Stimulated activated CD8-positive, alpha-beta memory T cell treated with anti-CD3 and anti-CD28 coated beads, Interleukin-7, amount 100 ng/mL, for 1 hour (primary cell): ENCODE measurements at places on chromosomes 4 and X.

DNA sequence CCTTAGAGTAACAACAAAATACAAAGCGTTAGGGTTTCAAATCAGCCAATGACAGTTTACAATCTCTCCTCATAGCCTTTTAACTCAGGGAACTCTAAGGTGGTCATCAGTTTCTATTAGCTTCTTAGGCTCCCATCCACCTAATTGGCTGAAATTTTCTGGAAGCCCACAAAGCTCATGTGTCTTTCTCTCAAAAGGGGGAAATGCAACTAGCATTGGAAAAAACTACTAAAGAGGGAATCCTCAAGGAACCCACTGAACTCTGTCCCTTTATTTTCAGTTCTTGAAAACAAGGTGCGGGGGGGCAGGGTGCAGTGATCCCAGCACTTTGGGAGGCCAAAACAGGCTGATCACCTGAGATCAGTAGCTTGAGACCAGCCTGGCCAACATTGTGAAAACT lies 56.4 kb downstream of the PDGFC start:
- DNase-seq: no peak

DNA sequence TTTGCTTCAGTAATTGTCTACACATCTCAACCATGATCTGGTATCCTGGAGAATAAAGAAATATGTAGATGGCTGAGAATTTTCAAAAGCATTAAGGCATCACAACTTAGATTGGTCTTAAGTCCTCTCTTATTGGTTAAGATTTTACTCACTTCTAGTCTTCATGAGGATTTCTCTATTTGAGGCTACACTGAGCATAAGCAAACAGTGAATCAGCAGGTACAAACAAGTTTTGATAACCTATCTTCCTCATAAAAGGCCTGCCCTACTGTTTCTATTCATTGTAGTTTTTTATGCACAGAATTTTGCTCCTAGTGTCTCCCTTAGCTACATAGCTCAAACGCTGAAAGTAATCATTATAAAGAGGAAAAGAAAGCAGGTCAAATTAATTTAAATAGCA lies 460.7 kb upstream of the RPS6KA3 start:
- no peak for DNase-seq

GRCh38 chr4:53654300-53654758 lies 63.0 kb upstream of the LNX1 start:
- no peak for DNase-seq

GRCh38 chrX:40411340-40412111 lies 169.2 kb upstream of the ATP6AP2 start:
- no peak for DNase-seq

DNA sequence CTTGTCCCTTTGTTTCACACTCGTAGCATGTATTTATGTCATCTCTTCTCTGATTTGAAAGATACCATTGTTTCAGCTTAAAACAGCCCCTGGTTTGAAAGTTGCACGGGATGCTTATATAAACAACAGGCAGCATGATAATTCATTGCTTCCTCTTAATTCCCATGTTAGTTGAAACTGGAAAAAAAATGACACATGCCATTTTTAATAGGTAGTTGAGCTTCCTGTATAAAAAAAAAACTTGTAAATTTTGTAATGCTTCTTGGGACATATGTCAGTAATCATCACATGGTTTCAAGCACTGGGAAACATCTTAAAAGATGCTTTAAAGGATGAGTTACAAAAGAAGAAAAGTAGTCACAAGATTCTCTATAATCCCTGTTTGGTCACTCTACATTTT lies 243.0 kb downstream of the PALLD start:
- no peak for DNase-seq

- no peak for DNase-seq
Observed at GRCh38 chr4:112752061-112752460, 115.1 kb downstream of the LARP7 start.

- no peak for DNase-seq
Observed at GRCh38 chrX:14963447-14964236, 90.4 kb downstream of the MOSPD2 start.

- DNase-seq: no peak
Observed at GRCh38 chr4:2858451-2859217, 15.0 kb downstream of the ADD1 start.

- no peak for DNase-seq
Observed at GRCh38 chr4:171588051-171588545, 225.1 kb upstream of the GALNTL6 start.

DNA sequence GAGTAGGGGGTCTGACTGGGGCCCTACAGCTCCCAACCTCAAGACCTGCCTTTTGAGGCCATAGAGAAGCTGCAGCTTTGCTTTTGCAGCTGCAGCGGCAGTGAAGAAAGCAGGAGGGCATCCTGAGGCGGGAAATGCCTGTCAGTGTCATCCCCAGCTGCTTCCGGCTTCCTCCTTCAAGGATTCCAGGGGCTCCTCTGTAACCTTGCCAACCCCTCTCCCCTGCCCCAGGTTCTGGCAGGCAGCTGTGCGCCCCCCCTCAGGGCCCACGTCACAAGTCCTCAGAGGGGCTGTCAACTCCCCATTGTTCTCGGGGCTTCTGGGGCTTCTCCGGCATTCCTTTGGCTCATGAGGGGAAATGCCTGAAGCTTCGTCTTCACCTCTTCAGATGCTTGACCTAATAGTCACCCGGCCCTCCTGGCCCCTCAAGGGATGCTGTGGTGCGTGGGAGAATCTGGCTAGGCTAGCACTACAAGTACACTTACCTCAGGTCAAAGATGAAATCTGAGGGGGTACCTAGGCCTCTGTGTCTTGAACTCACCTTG lies 31.9 kb downstream of the APLN start:
- no peak for DNase-seq

- DNase-seq: no peak
Observed at GRCh38 chrX:105038672-105039328, 181.7 kb downstream of the TEX13A start.

DNA sequence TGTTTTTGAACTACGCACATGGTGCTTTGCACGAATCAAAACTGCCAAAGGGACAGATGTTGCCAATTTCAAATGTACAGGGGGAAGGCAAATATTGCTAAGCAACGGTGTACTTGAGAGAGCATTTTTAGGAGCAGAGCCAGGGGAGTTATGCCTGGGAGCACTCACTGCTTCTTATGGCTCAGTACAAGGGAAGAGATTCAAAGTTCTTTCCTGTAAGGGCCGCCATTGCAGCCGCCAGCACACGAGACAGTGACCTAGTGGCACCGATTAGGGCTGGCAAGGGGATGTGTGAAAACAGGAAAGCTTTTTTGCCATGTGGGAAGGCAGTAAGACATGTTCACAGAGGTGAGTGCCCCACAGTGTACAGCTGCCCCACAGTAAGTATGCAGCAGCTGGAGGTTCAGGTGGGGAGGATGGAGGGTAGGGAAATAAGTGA lies 133.8 kb downstream of the AFF1 start:
- no peak for DNase-seq

- no peak for DNase-seq
Observed at GRCh38 chrX:43961699-43962098, 11.5 kb downstream of the NDP start.

- no peak for DNase-seq
Observed at GRCh38 chr4:83906561-83906960, 370.7 kb downstream of the GPAT3 start.

DNA sequence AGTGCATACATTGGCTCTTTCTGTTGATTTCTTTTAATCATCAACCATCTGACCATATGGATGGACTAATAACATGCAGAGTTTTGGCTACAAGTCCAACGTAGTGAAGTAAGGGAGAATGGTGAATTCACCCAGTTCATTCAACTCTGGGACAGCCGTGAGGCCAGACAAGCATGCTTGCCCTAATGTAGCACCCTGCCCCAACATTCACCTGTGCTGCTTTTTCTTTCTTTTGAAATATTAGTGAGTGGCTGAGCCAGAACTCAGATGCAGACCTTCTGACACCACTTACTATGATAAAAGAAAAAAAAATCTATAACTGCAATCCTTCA lies 17.5 kb downstream of the ARSJ start:
- no peak for DNase-seq

- no peak for DNase-seq
Observed at GRCh38 chr4:6404611-6405396, 67.6 kb downstream of the PPP2R2C start.

DNA sequence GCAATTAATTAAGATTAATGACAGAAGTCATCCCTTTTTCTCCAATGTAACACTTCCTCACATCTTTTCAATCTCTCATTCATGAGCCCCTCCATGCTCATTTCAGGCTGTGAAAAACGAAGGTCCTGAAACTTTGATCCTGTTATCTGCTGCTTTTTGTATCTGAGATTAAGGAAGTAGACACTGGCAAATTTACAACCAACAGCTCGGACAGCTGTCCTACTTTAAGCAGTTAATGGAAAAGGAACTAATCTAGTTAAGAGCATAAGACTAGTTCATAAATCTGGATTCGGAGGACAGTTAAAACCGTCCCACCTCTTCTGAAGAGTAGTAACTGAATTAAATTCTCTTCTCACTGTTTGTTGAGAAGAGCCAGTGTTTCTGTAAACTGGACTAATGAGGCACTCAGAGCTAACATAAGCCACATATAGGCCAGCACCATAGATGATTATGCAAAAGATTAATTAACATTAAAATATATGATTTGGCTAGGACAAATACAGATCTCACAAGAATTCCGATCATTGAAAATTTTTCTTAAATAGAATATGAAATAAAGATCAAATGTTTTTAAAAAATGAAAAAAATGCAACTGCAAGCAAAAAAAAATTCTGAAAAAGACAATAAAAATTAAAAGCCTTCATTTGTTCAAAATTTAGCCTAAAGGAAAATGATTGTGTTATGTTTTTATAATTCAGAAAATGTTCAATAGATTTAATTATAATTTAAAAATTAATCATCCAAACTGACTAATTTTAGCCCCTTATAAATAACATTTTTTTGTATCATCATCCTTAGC lies 114.4 kb downstream of the ANTXR2 start:
- no peak for DNase-seq

- no peak for DNase-seq
Observed at GRCh38 chrX:154508384-154508745, 7.7 kb downstream of the FAM3A start.

DNA sequence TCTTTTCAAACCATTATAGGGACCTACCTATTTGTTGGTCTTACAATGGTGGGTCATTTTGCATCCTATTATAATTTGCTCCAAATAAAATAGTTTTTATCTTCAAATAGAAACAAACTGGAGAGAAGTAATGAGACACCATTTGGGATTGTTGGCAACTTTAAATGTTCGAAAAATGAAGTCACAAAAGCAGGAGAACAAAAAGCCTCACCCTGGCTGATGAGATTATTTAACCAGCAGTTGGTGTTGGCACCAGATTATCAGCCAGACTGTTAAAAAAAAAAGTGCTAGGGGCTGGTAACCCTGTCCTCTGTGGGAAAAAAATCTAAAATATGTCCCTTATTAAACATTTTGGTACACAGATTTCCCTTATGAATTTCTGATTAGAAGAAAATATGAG lies 100.3 kb downstream of the DCK start:
- DNase-seq: no peak

DNA sequence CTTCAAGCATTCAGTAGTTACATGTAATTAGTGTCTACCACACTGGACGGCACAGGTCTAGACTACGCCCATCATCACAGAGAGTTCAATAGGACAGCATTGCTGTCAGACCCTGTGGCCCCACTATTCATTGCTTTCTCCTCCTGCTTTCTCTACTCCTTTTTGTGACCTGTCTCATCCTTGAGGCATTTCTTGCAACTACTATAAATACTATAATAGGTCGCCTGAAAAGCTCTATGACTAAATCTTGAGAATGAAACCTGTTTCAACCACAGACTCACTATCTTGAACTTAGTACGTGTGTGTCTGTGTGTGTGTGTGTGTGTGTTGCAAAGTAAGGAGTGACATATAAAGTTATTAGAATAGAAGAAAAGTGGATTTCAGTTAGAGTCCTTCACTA lies 252.9 kb upstream of the KLF3 start:
- DNase-seq: no peak

DNA sequence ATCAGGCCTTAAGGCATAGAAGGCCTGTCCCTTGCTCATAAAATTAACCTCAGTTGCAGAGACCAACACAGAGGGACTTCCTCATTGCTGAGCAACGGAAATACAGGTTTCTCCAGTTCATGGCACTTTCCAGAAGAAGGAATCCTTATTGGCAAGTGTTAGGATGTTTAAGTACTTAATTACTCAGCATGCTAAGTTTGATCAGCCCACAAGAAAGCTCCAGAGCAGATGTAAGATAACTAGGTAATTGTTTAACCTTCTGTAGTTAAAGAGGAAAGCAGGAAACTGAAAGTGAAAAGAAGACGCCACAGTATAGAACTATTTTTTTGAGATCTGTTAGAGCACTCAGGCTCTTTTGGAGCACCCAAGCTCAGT lies 33.5 kb downstream of the SMS start:
- DNase-seq: no peak

- DNase-seq: no peak
Observed at GRCh38 chrX:46140272-46140671, 404.9 kb downstream of the ZNF674 start.

DNA sequence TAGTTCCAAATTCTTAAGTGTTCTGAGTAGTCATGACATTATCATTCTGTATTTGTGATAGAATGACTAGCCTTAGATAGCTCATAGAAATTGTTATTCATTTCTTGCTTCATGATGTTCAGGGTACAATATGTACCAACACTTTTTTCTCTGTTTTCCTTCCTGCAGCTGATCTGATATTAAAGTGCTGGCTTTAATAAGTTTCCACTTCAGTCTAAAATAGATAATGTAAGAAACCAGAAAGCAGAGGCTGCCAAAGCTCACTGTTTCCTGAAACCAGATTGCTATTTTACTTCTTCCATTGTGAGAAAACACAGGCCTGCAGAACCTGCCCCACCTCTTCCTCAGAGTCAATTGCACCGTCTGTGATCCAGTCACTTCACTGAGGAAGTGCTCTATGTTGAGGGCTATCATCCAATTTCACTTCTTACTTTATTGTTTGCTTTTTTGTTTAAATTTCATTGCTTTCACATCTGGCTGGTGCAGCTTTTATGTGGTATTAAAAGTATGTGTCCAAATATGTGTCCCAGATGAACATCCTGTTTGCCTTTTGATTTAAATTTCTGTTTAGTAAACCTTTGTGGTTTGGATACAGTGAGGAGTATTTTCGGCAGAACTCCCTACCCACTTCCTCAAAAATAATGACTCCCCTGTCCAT lies 652.1 kb downstream of the ANKRD50 start:
- no peak for DNase-seq

GRCh38 chr4:77817304-77818072 lies 1.7 kb downstream of the CNOT6L start:
- DNase-seq: no peak

DNA sequence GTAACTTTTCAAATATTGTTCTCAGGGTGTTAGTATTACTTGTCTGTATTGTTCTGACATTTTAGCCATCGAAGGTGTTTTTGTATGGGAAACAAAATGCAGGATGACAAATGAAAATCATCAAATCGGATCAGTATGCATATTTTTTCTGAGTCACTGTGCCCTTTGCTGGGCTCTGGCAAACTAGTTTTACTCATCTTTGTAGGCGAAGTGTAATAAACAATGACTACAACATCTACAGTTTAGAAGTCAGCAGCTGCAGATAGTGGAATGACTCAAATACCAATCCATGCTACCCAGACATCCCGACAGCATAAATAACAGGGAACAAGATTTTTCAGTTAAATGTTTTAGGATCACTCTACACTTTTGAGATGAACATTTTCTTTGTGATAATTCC lies 557.3 kb upstream of the TENM3 start:
- DNase-seq: no peak

GRCh38 chr4:130210864-130211263 lies 1114.9 kb downstream of the C4orf33 start:
- no peak for DNase-seq

- DNase-seq: no peak
Observed at GRCh38 chr4:40335525-40335894, 377 bp downstream of the CHRNA9 start.
